ENCODE measurements at places on chromosomes 12 and 14.

DNA sequence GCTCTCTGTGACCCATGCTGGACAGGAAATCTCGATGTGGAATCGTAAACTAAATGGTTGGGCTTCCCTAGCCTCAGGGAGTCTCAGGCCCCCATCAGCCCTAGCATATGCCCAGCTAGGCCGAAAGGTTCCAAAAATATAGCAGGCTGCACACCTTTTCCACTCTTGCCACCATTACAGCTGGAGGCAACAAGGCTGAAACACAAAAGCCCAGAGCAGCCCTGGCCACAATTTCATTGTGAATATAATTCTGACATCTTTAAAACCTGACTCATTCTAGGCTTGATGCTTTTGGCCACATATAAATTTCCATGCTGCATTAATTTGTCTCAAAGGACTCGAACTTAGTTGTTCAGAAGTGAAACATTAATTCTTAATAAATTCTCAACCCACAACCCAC is 382.2 kb downstream of the GRIN2B start:
- DNase-seq = no peak

- no peak for DNase-seq
Measured at GRCh38 chr12:76020731-76021672, 10.6 kb downstream of the PHLDA1 start.

- no peak for DNase-seq
Measured at GRCh38 chr12:19048943-19049342, 80.6 kb upstream of the PLEKHA5 start.

- DNase-seq = no peak
Measured at GRCh38 chr14:77615361-77616132, 890 bp downstream of the SPTLC2 start.

GRCh38 chr12:16344269-16344668 is 3.2 kb upstream of the MGST1 start:
- no peak for DNase-seq

DNA sequence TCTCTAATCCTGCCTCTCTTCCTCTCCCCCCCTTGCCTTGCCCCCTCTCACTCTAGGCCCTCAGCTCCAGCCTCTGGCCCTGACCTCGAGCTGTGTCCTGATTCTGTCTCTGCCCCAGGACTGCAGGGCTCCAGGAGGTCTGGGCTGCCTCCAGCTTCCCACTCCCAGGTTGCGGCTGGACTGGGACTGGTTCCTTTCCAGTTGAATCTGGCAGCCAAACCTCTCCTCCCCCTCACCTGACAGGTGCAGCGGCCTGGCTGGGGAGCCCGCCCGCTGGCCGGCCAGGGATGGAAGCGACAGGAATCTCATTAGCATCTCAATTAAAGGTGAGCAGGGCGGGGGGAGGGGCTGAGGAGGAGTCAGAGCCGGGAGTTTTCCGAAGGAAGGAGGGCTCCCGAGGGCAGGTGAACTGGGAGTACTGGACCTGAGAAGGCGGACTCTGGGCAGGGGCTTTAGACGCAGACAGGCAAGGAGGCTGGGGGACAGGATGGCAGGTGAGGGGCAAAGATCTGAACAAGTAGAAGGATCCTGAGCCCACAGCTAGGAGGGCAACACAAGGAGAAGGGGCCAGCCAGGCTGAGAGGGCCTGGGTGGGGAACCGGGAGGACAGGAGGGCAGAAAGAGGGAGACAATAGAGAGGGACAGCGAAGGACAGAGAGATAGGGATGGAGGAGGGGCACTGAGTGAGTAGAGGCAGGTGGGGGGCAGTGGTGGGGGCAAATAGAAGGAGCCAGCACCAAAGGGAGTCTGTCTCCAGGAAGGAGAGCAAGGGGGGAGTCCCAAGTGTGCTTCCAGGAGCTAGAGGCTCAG is at the start of gene SCNN1A:
Gene SCNN1A, minus strand, starts transcription at position 295 of the 810 bp plus-strand sequence. CDS start 780 bp downstream, outside the sequence.
- no peak for DNase-seq

DNA sequence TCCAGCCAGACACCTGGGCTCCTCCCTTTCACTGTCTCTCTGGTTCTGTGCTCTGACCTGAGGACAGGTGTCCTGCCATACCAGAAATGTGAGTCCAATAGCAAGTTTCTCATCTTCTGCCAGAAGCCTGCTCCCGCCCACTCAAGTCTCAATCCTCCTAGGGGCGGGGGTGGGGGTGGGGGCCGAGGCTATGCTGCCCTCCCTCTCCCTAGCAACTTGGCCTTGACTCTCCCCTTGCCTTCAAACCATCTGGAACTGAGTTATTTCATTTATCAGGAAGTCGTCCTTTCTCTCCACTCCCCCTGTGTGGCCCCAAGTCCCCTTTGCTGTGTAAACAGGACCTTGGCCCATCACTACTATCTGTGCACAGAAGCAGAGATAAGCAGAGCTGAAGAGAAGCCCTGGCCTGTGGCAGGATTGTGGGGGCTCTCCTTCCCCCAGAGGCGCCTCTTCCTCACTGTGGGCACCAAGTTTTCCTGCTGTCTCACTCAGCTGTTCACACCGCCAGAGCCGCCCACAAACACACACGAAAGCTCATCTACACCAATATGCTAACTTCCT is 117.1 kb downstream of the DPF3 start:
- no peak for DNase-seq

GRCh38 chr12:19186722-19187661 is 57.5 kb downstream of the PLEKHA5 start:
- no peak for DNase-seq
